HCT116 (cell line): ENCODE measurements at places on chromosomes 3 and 15. TPM values are rescaled to one million over a fixed set of nuclear protein-coding genes. Genes with fewer than 3 reads are reported as not detected.
A peak's percentile ranks its signal among the peaks of the same experiment; 100 is the strongest.

DNA sequence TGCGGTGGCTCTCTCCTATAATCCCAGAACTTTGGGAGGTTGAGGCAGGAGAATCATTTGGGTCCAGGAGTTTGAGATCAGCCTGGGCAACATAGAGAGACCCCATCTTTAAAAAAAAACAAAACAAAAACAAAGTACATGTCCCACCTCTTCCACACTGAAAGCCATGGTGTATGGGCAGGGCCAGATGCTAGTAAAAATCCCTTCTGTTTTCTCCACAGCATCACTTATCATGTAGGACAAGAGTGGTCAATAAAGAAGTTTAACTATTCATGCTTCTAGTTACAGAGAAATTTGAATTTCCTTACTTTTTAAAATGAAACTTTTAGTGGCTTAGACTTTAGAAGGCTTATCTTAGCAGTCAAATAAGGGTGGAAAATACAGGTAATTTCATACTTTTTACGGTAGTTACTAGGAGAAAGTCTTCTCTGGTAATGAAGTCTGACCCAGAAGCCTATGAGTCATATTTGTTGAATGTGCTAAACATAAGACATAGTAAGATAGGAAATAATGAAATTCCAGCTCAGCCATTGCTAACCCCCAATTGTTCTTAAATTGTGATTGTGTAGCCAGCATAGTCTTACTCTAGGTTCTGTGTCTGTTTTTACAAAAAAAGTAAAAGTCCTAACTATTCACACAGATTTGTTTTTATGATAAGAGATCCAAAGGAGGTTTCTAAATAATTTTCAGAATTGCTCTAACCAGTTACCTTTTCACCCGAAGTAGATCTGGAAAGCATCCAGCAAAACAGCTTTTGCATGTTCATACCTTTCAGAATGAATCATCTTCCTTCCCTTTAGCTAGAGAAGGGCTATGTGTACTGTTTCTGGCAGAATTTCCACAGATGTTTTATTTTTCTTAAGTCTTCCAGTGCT lies 16.4 kb upstream of the ZNF609 start:
- peak; percentile 81 for DNase-seq

- no peak for DNase-seq
Measured at GRCh38 chr3:112413722-112414121, 80.8 kb downstream of the CD200 start.

- DNase-seq = no peak
Measured at GRCh38 chr3:122112754-122113153, 57.6 kb downstream of the CD86 start.

DNA sequence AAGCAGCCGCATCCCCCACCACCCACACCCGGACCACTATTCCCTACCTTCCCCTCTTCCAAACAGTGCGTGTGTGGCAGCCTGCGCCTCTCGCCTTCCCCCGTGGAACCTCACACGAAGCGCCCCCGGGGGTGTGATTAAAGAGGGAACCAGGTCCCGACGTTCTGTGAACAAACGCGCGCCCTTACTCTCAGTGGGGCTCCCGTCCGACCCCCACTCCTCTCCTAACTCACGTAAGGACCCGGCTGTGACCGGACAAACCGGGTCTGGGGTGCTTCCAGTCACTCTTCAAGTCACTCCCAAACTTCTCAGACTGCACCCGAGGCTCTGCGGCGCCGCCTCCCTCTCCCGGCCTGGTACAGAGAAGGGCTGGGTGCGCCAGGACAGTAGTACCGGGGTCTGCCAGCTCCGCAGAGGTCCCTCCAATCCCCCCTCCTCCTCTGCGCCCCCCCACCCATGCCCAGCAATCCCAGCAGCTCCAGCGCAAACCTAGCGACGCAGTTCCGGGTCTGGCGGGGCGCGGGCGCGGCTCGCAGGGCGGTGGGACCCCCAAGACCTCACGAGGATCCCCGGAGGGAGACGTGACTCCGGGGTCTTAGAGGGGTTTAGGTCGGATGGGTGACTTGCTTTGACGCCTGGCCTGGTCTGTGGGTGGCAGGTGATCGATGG lies 574 bp downstream of the DUOXA1 start:
- DNase-seq = no peak

GRCh38 chr3:84998545-84998944 lies 39.8 kb downstream of the CADM2 start:
- DNase-seq = no peak

DNA sequence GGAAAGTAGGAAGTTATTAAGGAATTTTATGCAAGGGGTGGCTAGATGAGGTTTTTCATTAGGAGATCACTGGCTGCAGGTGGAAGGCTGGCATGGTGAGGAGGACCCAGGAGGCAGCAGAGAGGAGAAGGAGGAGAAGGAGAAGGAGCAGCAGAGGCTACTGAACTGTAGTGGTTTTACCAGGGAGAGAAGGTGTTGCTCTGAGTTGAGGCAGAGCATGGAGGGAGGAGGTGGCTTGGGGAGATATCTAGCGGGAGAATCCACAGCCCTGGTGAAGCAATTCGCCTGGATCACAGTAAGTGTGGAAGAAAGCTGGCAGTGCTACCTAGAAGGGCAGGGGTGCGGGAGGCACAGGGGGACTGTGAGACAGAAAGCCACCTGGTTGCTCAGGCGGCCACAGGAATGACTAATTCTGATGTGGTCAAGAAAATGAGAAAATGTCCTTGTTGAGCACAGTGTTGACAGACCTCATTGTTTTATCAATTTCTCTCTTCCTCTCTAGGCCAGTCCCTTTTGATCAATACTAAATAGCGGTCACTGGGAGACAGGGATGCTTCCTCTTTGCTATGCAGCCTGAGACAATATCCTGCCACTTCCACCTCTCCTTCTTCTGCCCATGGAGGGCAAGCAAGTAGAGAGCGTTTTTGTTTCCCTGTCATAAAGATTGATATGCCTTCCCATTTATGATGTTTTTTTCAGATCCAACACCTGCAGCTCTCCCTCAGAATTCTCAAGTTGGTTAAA lies 94.6 kb downstream of the EEFSEC start:
- DNase-seq = no peak

GRCh38 chr3:153601374-153601853 lies 439.4 kb downstream of the RAP2B start:
- DNase-seq = no peak

DNA sequence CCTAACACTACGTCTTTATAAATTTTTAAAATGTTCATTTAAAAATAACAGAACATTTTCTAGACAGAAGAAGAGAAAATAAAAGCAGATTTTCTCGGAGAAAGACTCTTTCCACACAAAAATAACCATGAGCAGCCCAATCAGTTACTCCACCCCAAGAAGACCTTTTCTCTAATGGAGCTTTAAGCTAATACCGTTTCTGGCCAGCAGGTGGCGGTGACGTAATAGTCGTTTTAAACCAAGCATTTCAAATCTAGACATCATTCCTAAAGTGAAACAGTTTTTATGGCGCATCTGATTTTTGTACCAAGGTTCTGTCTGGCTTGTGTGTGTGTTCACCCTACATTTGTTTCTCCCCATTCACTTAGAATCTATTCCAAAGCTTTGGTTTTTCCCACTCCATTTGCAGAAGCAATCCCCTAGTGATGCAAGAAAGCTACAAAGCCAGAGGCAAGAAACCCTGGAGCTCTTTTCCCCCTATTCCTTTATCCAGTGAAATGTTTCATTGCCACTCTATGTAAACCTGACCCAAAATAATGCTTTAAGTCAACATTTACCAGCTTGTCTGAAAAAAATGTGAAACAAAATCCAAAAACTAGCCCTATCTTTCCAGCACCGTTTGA lies 336.7 kb upstream of the IGF1R start:
- DNase-seq = peak; percentile 48

GRCh38 chr3:38226273-38226672 lies 39.3 kb upstream of the SLC22A13 start:
- no peak for DNase-seq

DNA sequence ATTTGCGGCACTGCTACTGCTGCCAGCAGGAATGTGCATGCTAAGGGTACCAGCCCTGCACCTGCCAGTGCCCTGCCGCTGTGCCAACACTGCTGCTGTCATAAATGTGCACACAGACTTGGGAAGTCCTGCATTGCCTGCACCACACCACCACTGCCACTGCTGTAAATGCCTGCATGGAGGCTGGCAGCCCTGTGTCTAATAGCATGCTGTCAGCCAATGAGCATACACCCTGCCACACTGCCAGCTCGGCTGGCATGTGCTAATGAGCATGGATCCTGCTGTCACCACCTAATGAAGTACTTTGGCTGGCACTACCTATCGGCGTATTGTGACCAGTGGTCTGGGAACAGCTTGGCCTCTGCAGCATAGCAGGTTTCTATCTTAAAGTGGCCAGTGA lies 981.8 kb upstream of the GBE1 start:
- no peak for DNase-seq

DNA sequence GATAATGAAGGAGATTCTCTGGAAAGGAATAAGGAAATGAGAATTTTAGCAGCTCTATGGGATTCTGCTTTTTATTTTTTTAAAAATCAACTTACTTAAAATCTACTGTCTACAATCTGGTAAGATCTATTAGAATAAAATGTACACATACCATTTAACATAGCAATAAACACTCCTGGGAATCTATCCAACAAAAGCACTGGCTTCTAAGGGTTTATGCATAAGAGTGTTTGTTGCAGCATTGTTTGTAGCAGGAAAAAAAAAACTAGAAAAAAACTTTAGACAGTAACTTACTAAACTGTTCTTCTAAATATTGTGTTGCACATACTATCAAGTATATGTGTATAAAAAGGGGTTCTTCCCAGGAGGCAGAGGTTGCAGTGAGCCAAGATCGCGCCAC lies 15.7 kb upstream of the RBP1 start:
- no peak for DNase-seq

DNA sequence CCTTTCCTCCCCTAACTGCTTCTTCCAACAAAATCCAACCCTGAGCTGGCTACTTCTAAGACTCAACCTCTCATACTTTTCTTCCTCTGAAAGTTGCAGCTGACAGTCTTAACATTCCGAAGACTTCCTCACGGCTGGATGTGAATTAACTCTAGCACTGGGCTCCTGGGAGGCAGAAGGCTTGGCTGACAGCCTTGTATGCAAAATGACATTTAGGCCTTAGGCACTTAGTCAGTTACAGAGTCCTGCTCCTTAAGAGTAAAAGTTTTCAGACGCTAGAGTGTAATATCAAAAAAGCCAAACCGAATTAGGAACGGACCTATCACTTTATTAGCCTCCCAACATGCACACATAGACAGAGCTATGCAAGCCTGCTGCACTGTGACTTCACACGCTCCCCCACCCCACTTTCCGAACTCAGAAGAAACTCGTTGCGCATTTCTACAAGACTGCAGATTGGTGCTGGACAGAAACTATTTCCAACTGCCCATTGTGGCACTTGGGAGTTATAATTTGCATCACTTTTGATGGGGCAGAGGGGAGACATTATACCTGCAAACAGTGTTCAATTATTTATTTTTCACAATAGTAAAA lies 15.5 kb upstream of the ANXA2 start:
- DNase-seq = no peak

DNA sequence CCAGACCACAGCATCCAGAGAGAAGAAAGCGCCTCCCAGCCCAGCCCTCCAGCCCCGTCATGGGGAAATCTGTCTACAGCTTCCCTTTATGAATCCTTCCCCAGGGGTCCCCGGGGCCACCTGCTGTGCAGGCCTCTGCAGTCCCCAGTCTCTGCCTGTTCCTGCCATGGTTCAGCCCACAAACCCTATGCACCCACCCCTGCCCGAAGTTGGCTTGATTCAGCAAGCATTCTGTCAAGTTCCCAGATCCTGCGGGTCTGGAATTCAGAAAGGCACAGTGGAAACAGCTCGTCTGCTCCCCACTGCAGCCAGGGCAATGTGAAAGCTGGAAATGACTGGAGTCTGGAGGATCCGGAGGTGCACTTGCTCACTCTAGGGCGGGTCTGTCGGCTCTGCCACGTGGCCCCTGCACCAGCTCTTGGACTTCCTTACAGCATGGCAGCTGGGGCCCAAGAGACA lies 2.9 kb upstream of the OCA2 start:
- DNase-seq = no peak

GRCh38 chr15:62277816-62278394 lies 112.8 kb upstream of the C2CD4B start:
- no peak for DNase-seq

DNA sequence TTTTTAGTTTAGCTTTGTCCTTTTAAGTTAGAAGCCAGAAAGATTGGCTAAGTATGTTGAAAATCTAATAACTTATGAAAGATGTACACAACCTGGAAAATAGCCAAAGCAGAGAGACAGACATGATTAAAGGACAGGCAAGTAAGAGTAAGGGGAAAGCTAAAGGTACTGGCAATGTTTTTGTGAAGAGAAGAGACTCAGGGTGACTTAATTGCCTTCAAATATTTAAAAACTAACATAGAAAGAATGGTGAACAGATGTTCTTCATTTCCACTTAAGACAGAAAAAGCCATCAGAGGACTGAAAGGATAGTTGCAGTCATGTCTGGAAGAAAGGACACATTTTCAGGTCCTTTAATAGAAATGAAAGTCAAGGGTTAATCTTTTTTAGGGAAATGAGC lies 68.8 kb downstream of the ZNF385D start:
- no peak for DNase-seq

DNA sequence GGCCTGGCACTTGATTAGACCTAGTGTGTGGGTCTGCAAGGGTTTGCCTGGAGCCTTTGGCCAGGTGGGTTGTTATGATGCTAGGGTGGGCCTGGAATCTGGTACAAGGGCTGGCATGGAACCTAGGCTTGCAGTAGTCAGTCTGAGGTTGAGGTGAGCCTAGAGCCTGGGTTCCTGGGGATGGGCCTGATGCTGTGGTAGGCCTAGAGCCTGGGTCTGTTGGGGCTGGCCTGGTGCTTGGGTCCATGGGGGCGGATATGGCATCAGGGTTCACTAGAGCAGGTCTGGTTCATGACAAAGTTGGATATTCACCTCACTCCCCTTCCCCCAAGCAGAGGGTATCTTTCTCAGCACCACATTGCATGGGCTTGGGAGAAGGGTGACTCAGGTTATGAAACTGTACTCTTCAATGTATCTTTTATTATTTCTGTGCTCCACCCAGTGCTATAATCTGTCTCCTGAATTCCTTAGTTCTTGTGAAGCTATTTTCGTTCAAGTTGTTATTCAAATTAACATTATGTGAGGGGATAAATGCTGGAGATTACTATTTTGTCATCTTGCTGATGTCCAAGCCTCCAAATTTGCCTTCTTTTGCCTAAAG lies 274.4 kb downstream of the NFKBIZ start:
- no peak for DNase-seq

The OR4M2 gene
- not detected for total RNA-seq

The GOLGA6L9 gene
- total RNA-seq = 4.3 TPM

The USP50 gene
- not detected for total RNA-seq

The UQCRC1 gene
- total RNA-seq = 318 TPM

The OR4F15 gene
- total RNA-seq = not detected
